ENCODE measurements at places on chromosomes 4 and X. TPM values are rescaled to one million over a fixed set of nuclear protein-coding genes. Genes with fewer than 3 reads are reported as not detected.
A peak's percentile ranks its signal among the peaks of the same experiment; 100 is the strongest.

DNA sequence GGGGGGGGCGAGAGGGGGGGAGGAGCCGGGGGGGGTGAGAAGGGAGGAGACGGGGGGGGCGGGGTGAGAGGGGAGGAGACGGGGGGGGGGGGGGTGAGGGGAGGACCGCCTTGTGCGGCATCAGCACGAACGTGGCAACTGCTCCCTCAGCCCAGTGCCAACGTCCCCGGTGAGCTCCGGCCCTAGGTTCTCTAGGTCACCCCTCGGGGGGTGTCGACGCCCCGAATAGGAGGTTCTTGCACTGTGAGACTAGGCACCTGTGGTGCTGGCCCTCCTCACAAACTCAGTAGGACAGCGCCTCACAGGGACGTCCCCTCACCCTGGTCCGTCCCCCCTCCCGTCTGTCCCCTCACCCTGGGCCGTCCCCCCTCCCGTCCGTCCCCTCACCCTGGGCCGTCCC, 21.5 kb upstream of the GTPBP6 start:
- ATAC-seq, result no peak

GRCh38 chrX:40132751-40133150, 35.0 kb upstream of the BCOR start:
- ATAC-seq, result no peak

DNA sequence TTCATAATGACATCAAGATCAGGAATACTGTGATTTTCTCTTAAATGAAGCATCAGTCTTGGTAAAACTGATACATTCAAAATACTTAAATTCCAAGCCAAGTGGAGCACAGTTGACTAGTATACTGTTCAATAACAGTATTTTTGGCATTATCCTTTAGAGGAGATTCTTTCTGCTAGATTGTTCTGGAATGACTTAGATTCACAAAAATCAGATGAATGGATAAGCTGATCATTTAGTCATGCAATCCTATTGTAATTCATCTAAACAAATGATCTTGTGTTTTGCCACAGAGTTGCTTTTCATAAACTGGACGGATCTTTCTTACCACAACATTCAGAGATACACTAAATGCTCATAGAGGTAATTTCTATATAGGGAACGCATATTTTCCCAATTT, 232.0 kb downstream of the CXXC4 start:
- no peak for ATAC-seq

GRCh38 chrX:42948723-42949657, 171.0 kb upstream of the PPP1R2C start:
- ATAC-seq, result peak; percentile 12

- no peak for ATAC-seq
Observed at GRCh38 chr4:89757154-89757719, 79.7 kb downstream of the SNCA start.

- no peak for ATAC-seq
Observed at GRCh38 chr4:156475322-156475721, 496.3 kb downstream of the PDGFC start.

GRCh38 chr4:145623831-145624230, 4.6 kb downstream of the MMAA start:
- peak; percentile 13 for ATAC-seq

- no peak for ATAC-seq
Observed at GRCh38 chr4:86247320-86247719, 112.5 kb downstream of the MAPK10 start.

Gene RAI2
- total RNA-seq, result 0.29 TPM

Gene GUCY1B1
- total RNA-seq, result 0.11 TPM

Gene GPC3
- total RNA-seq, result 0.15 TPM

Gene NDNF
- 0.13 TPM for total RNA-seq
